Activated T-cell treated with anti-CD3 and anti-CD28 coated beads, Interleukin-2, amount 50 U/mL, for 48 hours (primary cell): ENCODE measurements at places on chromosomes 2 and 18.

DNA sequence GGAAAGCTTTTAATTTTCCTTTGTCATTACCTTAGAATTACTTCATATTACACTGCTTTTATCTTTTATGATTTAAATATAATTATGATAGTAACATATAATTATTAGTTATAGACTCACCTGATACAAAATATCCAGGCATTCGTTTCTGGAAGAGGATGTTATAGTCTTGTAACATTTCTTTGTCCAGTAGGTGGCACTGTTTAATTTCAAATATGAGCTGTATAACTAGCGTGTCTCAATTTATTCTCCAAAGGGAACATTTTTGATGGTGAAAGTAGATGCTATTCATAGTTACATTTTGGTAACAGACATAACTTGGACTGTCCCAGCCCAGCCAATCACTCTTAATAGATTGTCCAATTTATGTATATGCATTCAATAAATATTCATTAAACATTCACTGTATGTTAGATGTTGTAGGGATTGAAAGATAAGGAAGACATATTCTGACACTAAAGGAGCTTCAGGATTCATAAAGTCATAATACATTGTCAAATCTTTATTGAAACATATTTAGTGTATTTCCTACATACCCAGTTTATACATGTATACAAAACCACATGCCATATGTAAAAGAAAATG is 19.2 kb downstream of the DAW1 start:
- DNase-seq: no peak

DNA sequence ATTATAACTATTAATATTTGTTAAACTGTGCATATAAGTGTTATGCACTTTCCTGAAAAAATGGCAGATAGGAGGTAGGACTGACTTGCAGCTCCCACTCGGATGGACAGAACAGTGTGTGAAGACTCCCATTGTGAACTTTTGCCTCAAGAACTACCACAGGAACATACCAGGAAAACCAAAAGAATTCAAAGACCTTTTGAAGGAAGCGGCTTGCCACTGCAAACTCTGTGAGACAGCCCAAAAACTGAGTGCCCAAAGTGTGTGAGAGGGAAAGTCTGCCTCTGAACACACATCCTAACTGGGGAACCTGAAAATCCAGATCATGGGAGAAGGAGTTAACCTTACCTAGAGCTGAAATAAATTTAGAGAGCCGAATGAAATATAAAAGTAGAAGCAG is 171.0 kb downstream of the ZBTB7C start:
- no peak for DNase-seq

DNA sequence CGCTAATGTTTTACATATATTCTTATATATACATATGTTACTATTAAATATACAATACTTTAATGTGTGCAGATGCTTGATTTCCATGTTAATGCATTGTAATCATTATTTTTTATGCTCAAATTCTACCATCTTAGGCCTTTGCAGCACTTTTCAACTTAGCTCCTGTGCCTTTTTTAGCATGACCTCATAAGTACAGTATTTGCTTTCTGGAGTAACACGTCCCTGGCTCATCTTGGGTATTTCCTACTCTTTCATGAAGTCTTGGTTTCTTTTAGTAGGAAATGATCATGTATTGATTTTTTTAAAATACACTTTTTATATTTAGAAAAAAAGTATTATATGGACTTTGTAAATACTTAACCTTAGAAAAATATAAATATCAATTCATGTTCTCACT is 36.5 kb downstream of the CAB39 start:
- no peak for DNase-seq

- no peak for DNase-seq
Measured at GRCh38 chr2:36589230-36589630, 8.7 kb downstream of the FEZ2 start.

- DNase-seq: no peak
Measured at GRCh38 chr2:159146996-159147666, 139.4 kb downstream of the WDSUB1 start.

- DNase-seq: no peak
Measured at GRCh38 chr18:38940475-38940862, 1374.9 kb upstream of the CELF4 start.

DNA sequence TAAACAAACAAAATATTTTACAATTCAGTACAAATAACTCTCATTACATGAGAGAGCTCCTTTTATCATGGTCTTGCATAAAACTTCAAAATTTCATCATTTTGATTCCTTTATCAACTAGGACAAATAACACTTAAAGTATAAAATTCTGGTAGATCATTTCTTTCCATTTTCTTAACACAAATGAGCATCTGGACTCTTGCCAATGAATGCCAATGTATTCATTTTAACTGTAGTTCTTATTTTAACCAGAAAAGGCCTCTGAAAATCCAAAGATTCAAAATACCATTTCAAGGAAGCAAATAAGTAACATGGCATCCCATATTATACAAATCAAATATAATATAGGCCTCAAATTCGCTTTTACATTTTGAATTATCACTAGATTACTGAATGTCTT is 13.8 kb upstream of the POU3F3 start:
- no peak for DNase-seq

- no peak for DNase-seq
Measured at GRCh38 chr2:192082121-192082520, 112.6 kb downstream of the TMEFF2 start.

DNA sequence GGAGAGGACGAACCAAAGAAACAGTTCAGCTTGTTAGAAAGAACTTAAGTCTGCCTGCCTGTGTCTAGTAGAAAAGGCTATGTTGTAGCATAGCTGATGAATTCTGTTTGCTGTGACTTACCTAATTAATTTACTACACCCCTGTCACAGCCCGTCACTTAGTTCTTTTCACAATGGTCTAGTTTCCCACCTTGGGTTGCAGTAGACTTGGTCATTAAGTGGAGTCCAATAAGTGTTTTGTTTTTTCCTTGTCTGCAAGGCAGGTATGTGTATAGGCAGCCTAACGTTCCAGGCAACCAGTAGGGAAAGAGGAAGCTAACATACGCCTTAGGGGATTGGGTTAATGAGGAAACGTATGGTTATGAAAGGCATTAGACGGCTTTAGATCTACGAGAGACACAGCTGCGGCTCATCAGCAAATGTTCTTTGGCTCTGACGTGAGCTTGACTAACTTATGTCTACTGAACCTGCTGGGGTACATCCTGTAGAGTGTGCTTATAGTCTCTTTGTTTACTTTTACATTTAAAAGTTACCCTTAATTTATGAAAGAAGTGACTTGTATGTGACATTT is 180.1 kb downstream of the PRPF40A start:
- no peak for DNase-seq

DNA sequence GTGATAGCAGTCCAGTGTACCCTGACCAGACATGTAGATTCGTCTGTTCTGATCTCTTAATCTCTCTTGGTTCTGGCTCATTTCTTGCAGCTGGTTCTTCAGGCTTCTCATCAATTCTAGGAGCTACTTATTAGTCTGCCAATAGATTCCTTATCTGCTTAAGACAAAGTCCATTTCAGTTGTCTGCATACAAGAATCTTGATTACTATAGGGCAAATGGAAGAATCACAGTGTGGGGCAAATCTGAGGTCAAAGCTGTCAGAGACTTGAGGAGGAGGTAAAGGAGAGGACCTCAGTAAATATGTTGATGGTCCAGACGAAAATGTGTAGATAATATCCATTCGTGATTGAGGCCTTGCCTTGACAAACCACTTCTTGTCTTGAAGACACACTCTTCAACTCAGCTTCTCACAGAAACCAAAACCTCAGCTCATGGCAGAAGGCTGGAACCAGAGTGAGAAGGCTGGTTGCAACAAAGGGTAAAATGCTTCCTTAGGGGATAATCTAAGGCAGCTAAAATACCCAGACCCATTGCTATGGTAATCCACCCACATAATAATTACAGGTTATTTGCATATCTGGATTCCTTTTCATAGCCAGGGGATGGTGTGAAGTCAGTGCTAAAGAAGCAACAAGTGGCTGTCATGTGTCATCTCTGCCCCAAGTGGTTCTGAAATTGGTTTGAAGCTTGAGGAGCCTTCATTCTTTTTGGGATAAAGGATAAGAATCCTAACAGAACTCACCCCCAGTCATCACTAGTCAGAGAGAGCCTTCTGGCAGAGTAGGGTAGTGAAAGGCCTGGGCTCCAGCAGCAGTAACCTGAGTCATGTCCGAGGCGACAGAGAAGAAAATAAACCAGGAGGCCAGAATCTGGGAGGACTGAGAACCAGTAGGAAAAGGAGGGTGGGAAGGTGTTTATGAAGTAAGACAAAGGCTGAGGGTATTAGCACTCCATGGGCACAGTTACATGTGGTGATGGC is 29.2 kb upstream of the PELI1 start:
- no peak for DNase-seq

DNA sequence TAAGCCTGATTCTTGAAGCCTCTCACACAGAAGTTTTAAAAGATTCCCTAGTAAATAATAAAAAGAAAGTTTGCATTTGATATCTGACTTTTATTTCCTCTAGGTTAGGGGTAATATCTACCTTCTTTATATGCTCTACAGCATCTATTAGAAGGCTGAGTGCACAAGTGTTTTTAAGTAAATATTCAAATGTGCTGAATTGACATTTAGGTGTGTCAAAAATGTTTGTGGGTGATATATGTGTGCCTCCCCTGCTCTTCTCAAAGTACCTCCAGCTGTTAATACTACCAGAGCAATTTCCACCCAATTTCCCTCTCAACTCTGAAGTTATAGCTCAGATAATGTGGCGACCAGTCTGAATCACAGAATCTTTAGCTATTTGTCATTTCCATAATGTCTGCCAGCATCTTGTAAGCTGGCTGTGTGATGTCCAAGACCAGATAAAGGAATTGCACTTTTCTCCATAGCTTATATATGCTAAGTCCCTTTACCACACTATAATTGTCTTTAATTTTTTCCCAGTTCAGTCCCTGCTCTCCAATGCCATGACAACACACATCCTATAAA is 24.4 kb upstream of the ERMN start:
- DNase-seq: no peak

DNA sequence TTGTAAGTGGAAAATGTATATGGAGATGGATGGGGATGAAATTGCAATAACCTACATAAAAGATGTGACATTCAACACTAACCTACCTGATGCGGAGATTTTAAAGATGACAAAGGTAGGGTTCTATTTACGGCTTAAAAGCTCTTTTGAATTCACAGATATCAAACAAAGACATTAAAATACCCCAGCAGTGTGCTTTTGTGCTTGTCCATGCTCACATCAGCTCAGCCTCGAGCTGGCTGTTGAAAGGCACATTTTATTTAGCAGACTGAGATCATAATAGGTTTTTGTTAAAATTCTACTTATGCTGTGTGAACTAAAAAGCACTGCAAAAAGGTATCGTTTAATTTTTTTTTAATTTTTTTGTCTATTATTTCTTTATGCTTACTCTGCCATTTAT is 96.0 kb upstream of the CDCA7 start:
- no peak for DNase-seq

GRCh38 chr2:5121642-5122041 is 570.5 kb upstream of the SOX11 start:
- DNase-seq: no peak
